DND-41 (cell line): ENCODE measurements at places on chromosomes 2 and 18.

- no peak for DNase-seq
Measured at GRCh38 chr2:212147921-212148513, 390.6 kb downstream of the ERBB4 start.

DNA sequence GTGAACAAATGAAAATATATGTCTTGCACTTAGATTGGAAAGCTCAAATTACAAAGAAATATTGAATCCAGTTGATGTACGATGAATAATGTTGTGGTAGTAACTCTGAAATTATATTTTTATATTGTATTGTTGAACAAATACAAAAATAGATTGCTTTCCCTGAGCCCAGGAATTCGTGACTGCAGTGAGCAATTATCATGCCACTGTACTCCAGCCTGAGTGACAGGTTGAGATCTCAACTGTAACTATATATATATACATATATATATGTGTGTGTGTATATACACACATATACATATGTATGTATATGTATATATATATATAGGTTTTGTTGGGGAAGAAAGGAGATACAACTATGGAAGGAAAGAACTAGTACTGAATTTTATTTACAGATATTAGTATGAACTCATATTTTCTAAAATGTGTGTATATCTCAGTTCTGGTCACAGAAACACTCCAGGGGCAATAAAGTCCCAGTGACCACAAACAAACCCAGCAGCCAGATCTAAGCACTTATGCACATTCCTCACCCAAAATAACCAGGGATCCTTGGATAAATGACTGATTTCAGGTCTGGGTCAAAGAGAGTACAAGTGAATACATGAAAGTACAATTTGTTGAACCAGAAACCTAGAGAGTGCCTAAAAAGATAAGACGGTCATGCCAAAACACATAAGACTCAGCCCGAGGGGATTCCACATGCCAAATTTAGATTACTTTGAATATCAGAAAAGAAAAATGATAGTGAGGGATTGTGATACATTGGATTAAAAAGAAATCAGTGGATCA is 146.3 kb downstream of the TMX3 start:
- no peak for DNase-seq

GRCh38 chr2:30512243-30512886 is 65.3 kb downstream of the LCLAT1 start:
- no peak for DNase-seq

DNA sequence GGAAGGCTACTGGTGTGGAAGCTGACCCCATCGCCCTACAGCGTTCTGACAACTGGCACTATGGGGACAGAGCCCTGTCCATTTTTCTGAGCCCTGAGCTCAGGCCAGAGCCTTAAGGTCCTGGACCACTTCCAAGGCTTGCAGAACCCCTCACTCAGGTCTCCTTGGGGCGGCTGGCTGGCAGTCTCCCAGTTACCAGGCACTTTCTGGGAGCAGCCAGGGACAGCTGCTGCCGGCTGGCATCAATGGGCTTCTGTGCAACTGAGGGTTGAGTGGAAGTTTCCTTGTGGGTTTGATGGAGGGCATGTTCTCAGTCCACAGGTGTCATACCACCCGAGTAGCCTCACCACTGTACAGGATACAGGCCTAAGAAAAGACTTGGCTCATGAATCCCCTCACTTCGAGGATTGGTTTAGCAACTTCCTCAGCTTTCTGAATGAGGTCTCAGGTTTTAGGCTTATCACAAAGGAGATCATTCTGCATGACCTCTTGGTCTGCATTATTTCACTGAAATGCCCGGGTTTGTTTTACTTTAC is 27.4 kb upstream of the WIPF1 start:
- DNase-seq = no peak

DNA sequence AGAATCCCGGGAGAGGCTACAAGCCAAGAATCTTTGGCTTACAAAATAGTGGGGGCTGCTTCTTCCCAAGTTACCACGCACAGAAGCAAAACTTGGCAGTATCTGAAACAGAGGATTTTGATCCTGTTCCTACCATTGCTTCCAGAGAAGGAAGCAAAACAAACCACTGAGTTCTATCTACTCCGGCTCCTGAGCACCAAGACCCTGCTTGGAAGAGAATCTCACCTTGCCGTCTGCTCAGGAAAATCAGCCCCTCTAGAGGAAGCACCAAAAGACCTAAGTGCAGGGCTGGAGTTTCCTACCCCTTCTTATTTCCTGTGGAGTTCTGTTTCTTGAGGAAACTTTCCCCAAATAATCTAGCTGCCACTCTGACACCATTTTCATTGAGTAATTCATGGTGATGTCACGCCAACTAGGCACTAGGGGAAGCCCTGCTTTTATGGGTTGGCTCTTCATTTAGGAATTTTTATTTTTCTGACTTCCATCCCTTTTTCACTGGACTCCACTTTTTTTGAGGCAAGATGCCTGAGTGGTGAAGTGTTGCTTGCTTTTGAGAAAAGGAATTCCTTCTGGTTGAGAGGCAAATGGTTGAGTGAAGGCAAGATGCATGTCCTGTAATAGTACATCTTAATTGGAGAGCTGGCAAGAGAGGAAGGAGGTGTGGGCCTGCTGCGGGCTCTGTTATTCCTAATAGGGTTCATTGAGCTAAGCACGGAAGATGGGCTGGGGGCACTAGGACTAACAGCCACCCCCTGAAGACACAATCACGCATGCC is 36.8 kb upstream of the EML4 start:
- DNase-seq = no peak

- no peak for DNase-seq
Measured at GRCh38 chr2:75361486-75361885, 162.2 kb upstream of the TACR1 start.

DNA sequence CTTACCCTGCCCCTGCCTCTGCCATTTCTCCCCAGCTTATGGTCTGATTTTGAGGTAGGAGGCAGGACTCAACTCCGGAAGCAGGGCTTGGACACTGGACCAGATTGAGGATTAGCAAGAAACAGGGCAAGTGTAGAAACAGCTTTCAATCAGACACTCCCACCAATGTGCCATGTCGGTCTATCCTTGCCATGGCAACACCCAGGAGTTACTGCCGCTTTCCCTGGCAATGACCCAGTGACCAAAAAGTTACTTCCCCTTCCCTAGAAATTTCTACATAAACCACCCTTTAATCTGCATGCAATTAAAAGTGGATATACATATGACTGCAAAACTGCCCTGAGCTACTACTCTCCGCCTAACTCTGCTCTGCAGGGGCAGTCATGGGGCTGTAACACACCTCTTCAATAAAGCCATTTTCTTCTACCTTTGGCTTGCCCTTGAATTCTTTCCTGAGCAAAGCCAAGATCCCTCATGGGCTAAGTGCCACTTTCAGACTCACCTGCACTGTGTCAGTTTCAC is 156.7 kb downstream of the LPIN1 start:
- no peak for DNase-seq

DNA sequence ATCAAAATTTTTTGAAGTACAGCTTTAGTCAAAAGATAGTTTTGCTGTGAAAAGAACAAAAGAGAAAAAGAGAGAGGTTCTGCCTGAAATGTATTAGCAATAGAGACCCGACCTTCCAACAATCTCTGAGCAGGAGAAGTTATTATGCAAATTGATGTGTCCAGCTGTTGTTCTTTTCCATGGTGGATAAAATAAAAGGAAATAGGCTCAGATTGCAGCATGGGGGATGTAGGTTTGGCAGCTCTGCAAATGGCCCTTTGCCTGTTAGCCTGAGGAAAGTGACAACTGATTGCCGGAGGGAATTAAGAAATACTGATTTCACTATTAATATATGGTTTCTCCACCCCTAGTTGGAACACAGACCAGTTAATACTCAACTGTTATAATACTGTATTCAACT is 1283.2 kb upstream of the NXPH2 start:
- no peak for DNase-seq

- no peak for DNase-seq
Measured at GRCh38 chr2:176268976-176269318, 295 bp upstream of the MTX2 start.

DNA sequence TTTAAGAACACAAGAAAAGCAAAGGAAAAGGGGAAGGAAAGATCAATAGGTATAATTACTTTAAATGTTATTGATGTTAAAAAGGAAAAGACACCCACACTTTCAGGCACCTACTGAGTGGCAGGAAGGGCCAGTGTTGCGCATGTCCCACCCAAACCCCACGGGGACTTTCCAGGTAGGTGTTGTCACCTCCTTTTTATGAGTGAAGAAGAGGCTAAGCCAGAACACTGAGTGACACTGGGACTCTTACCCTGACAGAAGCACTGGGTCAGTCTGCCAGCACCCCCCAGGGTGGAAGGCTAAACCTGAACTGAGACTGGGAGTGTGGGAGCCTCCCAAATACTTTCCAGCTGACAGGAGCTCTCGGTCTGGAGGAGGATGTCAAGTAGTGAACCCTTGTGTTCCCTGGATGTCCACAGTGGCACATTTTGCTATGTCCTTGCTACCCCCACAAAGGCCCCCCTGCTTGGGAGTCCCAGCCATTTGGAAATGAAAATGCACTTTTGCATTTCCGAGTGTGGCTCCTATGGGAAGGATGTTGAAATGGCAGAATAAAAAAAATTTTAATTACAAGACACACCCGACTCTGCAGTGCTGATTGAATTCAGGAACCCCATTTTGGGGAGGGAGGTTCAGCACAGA is 90.9 kb upstream of the SMAD2 start:
- DNase-seq = no peak

DNA sequence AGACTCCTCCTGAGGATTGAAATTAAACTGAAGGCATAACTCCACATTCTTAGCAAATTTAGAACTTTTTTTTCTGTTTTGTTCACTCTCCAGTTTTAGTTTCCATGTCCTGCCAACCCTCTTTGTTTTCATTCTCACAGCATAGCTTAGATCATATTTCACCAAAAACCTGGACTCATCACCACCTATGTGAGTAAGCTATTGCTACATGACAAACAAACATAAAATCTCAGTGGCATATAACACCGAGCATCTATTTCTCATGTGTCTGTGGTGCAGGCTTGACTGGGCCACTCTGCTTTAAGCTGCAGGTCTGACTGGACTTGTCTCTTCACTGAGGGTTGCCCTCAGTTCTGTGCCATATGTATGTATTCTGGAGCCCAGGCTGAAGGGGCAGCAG is 385.2 kb downstream of the ARHGAP15 start:
- DNase-seq = no peak

DNA sequence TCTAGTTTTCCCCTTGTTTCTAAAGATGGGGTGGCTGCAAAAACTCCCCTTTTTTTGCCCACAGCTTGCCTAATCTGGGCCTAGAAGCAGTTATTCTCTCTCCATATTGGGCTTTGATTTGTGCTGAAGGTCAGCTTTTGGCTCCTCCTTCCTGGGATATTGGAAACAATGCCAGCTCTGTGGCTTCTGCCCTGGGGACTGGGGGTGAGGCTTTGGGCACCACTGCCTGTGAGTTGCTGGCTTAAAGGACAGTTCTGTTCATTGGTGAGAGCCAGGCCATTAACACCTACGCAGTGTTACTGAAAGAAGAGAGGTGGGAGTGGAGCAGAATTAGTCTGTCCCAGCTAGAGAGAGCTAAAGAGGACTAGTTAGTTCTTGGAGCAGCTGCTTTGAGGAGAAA is 4.3 kb downstream of the UBXN2A start:
- no peak for DNase-seq

DNA sequence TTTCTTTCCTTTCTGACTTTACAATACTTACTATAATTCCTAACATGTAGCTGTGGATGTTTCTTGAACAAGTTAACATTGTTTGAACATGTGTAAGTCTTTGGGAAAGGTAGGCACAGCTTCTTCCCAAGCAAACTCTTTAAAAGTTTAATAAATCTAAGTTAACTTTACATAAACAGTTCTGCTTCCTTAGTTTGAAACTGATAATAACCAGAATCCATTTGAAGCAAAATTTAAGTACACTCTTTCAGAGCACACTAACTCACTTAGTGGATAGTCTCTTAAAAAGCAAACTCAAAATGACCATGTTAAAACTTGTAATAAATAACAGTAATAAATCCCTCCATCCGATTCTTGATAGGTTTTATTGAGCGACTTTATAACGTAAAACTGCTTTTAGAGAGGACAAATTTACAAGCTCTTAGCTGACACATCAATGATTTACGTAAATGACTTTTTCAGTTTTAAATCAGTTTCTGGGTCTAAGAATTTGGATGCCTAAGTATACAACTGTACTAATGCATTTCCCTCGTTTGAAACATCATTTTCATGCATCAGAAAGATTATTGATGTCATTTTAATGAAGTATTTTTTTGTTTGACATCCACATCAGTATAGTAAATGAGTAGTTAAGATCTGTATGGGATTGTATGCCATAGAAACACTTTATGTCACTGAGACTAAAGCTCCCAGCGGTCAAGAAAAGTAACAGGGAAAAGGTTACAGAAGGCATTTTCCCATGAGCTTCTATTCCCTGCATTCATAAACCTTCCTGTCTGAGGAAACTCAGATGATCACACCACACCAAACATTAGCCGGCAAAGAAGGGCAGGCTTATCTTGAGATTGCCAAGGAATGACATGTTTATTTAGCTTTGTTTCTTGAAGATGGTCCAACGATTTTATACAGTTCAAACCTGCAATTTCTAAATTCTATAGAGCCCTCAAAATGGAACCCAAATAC is 67.5 kb downstream of the PDE1A start:
- DNase-seq = no peak

DNA sequence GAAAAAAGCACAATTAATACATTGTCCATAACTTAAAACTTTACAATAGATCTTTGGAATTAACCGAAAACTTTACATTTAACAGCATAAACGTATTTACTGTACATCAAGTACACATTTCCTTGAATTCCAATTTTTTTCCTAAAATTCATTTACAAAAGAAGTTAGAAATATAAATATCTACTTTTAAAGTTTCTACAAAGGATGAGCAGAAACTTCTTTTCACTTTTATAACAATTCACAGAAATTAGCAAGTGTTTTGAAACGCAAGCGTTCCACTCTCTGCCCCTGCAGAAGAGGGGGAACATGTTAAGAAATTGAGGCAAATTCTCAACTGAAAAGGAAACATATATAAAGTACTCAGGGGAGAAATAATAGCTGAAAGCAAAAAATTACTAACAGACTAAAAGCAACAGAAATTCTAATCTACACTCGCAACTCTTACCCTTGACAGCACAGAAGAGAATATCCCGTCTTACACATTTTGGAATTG is 1.5 kb downstream of the NFE2L2 start:
- DNase-seq = no peak

DNA sequence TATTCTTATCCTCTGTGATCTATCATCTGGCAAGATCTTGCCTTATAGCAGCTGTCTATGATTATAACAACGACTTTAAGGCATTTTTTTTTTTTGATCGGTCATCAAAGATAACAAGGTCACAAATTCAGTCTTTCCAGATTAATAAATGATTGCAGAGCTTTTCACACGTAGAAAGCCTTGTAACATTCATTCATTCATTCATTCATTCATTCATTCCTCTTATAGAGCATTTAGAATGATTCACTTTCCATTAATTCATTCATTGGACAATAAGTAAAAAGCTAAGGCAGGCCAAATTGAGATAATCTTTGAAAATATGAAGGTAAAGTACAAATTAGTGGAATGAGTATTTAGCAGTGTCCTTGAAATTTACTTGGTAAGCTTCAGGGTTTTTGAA is 223.7 kb downstream of the NUP35 start:
- DNase-seq = no peak
